ENCODE measurements at places on chromosomes 5 and 9.
A peak's percentile ranks its signal among the peaks of the same experiment; 100 is the strongest.

GRCh38 chr9:86948074-86948929 lies 996 bp upstream of the GAS1 start:
- DNase-seq = peak; percentile 82

- no peak for DNase-seq
Observed at GRCh38 chr5:64458948-64459347, 46.9 kb upstream of the RGS7BP start.

DNA sequence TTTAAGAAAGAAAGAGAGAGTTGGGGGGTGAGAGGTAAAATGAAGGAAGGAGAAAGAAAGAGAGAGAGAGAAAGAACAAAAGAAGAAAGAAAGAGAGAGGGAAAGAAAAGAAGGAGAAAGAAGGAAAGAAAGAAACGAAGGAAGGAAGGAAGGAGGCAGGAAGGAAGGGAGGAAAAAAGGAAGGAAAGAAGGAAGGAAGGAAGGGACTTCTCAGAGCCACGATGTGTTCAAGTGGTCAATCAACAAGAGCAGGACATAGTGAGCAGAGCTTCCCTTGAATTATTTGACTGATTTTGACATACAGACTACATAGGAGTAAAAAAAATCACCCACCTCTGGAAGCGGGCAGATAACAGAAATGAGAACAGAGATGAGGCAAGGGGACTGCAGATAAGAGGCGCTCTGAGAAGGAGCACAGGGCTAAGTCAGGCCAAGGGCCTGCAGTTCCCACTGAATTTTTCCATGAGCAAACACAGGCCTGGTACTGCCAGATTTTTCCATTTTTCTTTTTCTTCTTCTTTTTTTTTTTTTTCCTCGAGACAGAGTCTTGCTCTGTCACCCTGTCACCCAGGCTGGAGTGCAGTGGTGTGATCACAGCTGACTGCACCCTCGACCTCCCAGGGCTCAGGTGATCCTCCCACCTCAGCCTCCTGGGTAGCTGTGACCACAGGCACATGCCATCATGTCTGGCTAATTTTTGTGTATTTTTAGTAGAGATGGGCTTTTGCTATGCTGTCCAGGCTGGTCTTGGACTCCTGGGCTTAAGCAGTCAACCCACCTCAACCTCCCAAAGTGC lies 77.7 kb upstream of the IL17B start:
- DNase-seq = no peak

GRCh38 chr5:11062397-11062796 lies 301.4 kb upstream of the DAP start:
- DNase-seq = peak; percentile 56

DNA sequence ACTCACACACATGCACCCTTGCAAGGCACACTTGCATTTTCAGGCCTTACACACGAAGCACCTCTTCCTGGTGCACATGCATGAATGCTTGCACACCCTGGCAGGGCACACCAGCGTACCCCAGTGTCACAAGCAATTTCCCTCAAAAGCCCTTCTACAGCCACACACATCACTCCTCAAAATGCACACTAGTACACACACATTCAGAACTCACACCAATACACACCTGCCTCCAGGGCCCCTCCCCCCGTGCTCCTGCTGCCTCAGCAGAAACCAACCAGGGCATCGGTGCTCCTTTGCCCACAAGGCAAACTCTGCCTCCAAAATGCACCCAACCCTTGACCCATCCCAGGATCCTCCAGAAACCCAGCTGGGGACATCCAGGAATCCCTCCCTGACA lies 1.2 kb downstream of the CAMK2A start:
- no peak for DNase-seq

DNA sequence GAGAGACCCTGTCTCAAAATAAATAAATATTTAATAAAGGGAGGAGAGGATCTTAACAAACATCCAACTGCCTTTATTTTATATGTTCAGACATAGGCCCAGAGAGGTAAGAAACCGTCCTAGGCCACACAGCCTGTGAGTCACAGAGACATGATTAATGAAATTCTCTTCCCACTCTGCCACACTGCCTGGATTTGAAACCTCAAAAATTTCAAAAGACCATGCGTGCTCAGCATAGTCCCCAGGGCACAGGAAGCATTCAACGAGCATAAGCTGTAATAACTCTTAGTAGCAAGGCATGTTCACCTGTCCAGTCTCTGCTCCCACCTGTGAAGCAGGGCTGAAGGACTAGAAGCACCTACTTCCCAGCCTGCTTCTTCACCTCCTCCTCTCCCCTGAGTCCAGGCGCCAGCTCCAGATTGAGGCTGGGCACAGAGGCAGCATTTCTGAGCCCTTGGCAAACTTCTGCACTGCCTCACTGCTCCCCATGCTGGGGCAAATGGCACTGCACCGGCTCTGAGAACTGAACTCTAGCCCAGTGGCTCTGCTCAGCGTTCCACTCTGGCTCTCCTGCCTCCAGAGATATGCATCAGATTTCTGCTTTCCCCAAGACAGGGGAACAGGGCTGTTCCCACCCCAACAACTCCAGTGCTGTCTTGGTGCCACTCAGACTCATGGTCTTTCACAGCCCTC lies 1.1 kb downstream of the FAT2 start:
- DNase-seq = no peak

- DNase-seq = peak; percentile 35
Observed at GRCh38 chr9:99075246-99075912, 29.5 kb upstream of the TGFBR1 start.

GRCh38 chr5:161256957-161257356 lies 289.6 kb downstream of the GABRB2 start:
- DNase-seq = no peak

- DNase-seq = no peak
Observed at GRCh38 chr9:12802093-12802492, 27.3 kb downstream of the LURAP1L start.

GRCh38 chr5:131462454-131462853 lies 172.6 kb downstream of the RAPGEF6 start:
- no peak for DNase-seq

Measured in fibroblast of upper back skin (primary cell).